Motor neuron (in vitro differentiated cells): ENCODE measurements at places on chromosomes 3 and 15. TPM values are rescaled to one million over a fixed set of nuclear protein-coding genes. Genes with fewer than 3 reads are reported as not detected.

Gene SERPINI2
- 1.2 TPM in 1 of 2 replicates, not detected in the other for total RNA-seq

Gene STRC
- 2.9 and 3.5 TPM in 2 replicates for total RNA-seq

Gene RNU5B-1
- under 0.01 TPM in 2 replicates for total RNA-seq

Gene MOBP
- total RNA-seq: 0.45 and 0.73 TPM in 2 replicates

Gene RBM5
- 196 and 247 TPM in 2 replicates for total RNA-seq

Gene RLBP1
- not detected in 2 replicates for total RNA-seq

Gene GRK7
- total RNA-seq: 0.15 TPM in 1 of 2 replicates, not detected in the other

Gene GXYLT2
- 7.7 and 9.4 TPM in 2 replicates for total RNA-seq

Gene CXCR6
- total RNA-seq: 4.1 and 5.2 TPM in 2 replicates

Gene OCA2
- total RNA-seq: 0.50 and 0.64 TPM in 2 replicates

Gene SERF2
- total RNA-seq: 1,575 and 1,776 TPM in 2 replicates

Gene DUOXA2
- not detected in 2 replicates for total RNA-seq

Gene ZNF620
- total RNA-seq: 6.9 and 7.9 TPM in 2 replicates

Gene LAMB2
- total RNA-seq: 36.2 and 39.4 TPM in 2 replicates

Gene TNFSF10
- total RNA-seq: 0.25 and 0.27 TPM in 2 replicates

Gene ATP10A
- total RNA-seq: 3.8 and 4.6 TPM in 2 replicates

Gene STAC
- 5.1 and 5.6 TPM in 2 replicates for total RNA-seq

Gene COLQ
- total RNA-seq: 10.1 and 12.0 TPM in 2 replicates

Gene SLC28A1
- total RNA-seq: 0.06 TPM in 1 of 2 replicates, not detected in the other

Gene LDHAL6B
- 0.56 and 1.0 TPM in 2 replicates for total RNA-seq

Gene GATA2
- 1.3 and 1.4 TPM in 2 replicates for total RNA-seq

Gene CCR1
- 0.15 TPM in 1 of 2 replicates, not detected in the other for total RNA-seq

Gene KIF15
- total RNA-seq: 28.6 and 32.3 TPM in 2 replicates

Gene EPHB3
- 7.9 and 9.2 TPM in 2 replicates for total RNA-seq

Gene SUMF1
- 18.2 and 18.3 TPM in 2 replicates for total RNA-seq

Gene FOXB1
- 0.28 TPM in 1 of 2 replicates, not detected in the other for total RNA-seq

Gene ROBO2
- 126 and 127 TPM in 2 replicates for total RNA-seq

Gene CPNE9
- not detected in 2 replicates for total RNA-seq

Gene TTLL13
- total RNA-seq: 0.66 and 0.83 TPM in 2 replicates

Gene GOLGA6A
- total RNA-seq: 2.2 and 3.7 TPM in 2 replicates

Gene GRIP2
- 3.1 and 5.7 TPM in 2 replicates for total RNA-seq

Gene C3orf20
- total RNA-seq: not detected in 2 replicates

Gene OTOL1
- total RNA-seq: 0.19 TPM in 1 of 2 replicates, not detected in the other

Gene ZBED2
- 0.24 and 0.34 TPM in 2 replicates for total RNA-seq

Gene CASR
- total RNA-seq: 0.31 TPM in 1 of 2 replicates, not detected in the other

Gene NUP210
- 0.20 and 0.27 TPM in 2 replicates for total RNA-seq

Gene HRH1
- total RNA-seq: 0.21 and 0.36 TPM in 2 replicates

Gene AMIGO3
- not detected in 2 replicates for total RNA-seq

Gene SELENOS
- 48.2 and 57.5 TPM in 2 replicates for total RNA-seq

Gene SERPINI1
- total RNA-seq: 28.6 and 31.4 TPM in 2 replicates

Gene CD200R1
- total RNA-seq: 0.10 and 0.22 TPM in 2 replicates

Gene CPLX3
- 0.66 TPM in 1 of 2 replicates, not detected in the other for total RNA-seq

Gene GPR62
- total RNA-seq: 0.25 TPM in 1 of 2 replicates, not detected in the other

Gene SMCO1
- total RNA-seq: not detected in 2 replicates
